ENCODE measurements at places on chromosomes 3 and 15.

DNA sequence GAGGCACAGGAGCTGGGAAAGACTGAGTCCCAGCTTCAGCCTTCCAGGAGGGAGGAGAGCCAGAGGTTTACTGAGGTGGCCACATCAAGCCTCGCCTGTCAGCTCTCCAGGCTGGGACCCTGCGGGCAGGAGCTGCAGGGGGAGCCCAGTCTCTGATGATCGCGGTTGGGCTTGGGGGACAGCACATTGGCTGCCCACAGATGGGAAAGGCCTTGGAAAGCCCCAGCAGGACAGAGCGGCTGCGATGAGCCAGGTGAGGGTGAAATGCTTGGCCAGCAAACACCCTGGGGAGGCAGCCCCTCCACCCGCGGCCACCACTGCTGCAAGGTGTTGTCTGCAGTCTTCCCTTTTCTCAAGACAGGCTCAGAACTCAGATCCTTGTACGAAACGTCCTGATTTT is 31.2 kb downstream of the SEC61A1 start:
- DNase-seq: no peak

DNA sequence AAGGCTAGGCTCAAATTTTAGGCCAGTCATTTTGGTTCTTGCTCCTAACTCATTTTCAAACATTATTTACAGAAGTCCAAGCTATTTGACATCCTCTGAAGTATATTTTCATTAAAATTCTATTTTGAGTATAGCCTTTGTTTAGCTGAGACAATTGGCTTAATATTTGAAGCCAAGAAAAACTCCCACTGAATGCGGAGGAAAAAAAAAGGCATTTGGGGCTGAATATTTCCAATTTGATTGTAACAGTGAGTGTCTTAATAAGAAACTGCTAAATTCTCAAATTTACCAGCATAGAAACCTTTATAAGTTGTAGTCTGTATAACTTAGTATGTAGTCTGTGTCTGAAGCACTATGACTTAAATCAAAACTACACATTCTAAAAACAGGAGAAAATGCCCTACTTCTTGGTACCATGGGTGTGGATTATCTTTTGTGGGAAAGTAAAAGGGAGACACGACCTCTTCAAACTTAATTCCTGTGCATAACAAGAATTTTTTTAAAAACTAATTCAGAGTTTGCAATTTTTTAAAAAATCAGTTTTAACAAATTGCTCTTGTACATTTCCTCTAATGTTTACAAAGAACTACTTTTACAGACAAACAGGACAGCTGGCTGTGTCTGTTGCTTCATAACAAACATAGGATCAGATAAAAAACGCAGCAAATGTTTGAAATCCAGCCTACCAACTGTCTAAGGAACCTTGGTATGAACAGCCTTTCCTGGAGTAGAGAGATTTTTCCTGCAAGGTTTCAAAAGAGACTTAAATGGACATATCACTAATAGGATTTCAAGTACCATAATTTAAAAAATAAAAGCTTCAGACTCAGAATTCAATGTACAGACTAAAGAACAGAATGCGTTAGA is 52.7 kb upstream of the LMOD3 start:
- DNase-seq: no peak

- no peak for DNase-seq
Measured at GRCh38 chr3:37700466-37701248, 161.0 kb upstream of the CTDSPL start.

DNA sequence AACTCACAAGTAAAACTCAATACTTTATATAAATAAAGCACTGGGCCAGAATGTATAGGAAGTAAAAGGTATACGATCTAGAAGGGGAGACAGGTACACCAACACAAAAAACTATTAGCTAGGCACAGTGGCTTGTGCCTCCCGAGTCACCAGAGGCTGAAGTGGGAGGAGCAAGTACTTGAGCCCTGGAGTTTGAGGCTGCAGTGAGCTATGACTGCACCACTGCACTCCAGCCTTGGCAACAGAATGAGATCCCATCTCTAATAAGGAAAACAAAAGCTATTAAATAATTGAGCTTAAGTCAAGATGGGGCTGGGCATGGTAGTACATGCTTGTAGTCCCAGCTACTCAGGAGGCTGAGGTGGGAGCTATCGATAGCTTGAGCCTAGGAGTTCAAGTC is 17.0 kb downstream of the PIK3CB start:
- DNase-seq: no peak

GRCh38 chr15:52124270-52124880 is 11.8 kb upstream of the BCL2L10 start:
- no peak for DNase-seq

DNA sequence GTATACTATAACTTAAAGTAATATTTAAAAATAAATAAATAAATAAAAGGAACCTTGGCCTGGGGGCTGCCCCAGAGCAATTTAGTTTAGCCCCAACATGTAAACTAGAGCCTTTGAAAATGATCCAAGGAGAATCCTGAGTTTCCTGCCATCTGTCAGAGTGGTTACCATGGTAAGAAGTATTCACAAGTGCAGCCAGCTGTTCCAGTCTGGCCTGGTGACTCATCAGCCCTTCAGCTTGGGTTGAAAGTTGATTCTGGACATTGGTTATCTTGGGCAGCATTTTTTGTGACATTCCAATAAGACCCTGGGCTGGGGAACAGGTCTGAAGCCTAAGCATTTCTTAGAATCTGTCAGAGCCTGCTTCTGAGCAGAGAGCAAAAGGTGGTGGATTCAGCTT is 72.7 kb upstream of the LRTM1 start:
- no peak for DNase-seq

DNA sequence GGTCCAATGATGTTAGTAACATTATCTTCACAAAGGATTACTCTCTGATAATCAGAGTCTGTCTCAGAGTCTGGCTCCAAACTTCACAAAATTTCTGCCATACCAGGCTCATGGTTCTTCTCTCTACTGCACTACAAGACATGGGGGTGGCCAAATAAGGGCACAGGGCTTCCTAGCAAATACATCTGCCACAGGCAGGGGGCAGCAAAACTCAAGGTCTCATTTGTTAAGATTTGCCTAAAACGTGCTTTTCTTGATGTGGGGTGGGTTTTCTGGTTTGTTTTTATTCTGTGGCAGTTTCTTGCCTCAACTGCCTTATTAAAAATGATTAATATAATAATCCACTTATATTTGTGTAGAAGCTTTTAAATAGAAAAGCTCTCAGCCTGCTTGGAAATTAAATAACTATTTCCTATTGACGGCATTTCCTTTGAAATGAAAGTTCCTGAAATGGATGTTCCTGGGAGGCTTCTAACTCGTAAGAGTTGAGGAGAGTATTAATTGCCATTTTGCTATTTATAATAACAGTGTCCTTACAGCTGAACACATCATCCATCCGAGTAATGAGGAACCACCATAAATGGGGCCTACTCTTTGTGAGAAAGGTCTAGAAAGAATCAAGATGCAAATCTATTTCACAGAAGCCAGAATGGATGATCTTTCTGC is 53.8 kb downstream of the SST start:
- DNase-seq: no peak

DNA sequence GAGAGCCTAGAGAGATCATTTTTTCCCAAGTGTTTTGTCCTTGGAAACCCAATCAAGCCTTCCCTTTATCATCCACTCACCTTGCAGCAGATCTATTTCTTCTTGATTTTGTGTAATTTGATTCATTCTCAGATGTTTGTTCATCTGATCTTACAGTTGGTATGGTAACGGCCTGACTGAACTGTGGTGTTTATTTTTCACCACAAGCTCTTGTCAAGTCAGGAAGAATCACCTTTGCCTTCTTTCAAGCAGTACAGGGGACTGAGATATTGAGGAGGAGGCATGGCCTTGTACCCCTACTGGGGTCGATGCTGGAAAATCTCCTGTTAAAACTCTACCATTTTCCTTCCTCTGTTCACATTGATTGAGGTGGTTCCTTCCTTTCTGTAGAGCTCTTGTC is 361.4 kb upstream of the CFAP20DC start:
- no peak for DNase-seq

DNA sequence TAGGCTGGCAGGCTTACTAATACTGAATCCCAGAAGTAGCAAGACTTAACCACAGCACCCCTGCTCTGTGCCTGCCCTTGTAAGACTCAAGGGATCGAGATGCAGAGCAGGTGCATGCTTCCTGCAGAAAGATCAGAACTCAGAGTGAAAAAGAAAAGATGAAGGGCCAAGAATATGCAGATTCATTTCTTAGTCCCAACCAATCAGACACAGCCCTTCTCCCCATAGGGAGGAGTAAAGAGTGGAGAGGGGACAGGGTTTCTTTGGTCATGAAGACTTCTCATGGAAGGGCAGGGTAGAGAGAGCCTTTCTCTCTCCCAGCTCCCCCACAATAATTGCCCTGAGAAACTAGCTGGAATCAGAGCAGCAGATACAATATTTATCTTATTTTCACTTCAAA is 105.6 kb upstream of the MB21D2 start:
- DNase-seq: no peak

- no peak for DNase-seq
Measured at GRCh38 chr15:49270541-49271421, 100.7 kb downstream of the GALK2 start.

GRCh38 chr3:143135150-143135549 is 15.6 kb downstream of the CHST2 start:
- no peak for DNase-seq

GRCh38 chr3:38725726-38726419 is 76.4 kb upstream of the SCN5A start:
- no peak for DNase-seq

- DNase-seq: peak; percentile 14
Measured at GRCh38 chr15:61227950-61228936, 859 bp downstream of the RORA start.

DNA sequence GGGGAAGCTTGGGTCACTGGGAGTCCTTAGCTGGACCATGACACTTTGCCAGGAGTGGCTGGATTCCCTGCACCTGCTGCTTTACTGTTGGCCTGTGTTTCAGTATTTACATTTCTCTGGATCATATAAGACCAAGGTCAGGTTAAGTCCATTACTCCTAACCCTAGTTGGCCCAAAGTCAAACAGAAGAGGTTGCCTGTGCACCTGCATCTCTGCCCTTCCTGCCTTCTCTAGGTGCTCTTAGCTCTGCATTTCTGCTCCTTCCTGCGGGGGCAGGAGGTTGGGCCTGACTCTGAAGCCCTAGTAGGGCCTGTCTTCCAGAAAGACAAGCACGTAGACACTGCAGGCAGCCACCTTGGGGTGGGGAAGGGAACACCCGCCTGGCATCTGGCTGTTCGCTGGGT is 124.3 kb downstream of the RPLP1 start:
- no peak for DNase-seq

- no peak for DNase-seq
Measured at GRCh38 chr15:51621155-51621765, 1.3 kb downstream of the DMXL2 start.

GRCh38 chr3:41037651-41038334 is 161.5 kb upstream of the CTNNB1 start:
- no peak for DNase-seq

- DNase-seq: no peak
Measured at GRCh38 chr3:168884353-168884903, 779.1 kb downstream of the MECOM start.

DNA sequence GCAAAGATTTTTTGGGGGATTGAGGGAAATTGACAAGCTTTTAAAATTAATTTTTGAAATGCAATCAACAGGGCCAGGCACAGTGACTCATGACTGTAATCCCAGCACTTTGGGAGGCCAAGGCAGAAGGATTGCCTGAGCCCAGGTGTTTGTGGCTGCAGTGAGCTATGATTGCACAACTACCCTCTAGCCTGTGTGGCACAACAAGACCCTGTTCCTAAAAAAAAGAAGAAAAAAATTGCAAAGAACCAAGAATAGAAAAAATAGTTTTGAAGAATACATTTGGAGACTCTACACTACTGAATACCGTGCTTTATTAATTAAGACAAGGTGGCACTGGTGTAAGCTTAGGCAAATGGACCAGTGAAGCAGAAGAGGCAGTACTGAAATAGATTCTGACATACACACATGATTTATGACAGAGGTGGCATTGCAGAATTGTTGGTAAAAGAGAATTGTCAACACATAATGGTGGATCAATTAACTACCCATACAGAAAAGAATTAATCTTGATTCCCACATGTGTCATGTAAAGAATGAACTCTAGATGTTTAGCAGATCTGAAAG is 443.3 kb upstream of the ATP11B start:
- DNase-seq: no peak

- no peak for DNase-seq
Measured at GRCh38 chr3:105791919-105792786, 76.7 kb downstream of the CBLB start.

- no peak for DNase-seq
Measured at GRCh38 chr15:26028086-26028740, 165.1 kb upstream of the ATP10A start.

- DNase-seq: no peak
Measured at GRCh38 chr3:57709559-57709958, 16.7 kb upstream of the DENND6A start.

- no peak for DNase-seq
Measured at GRCh38 chr3:167750272-167750971, 14.9 kb downstream of the SERPINI1 start.

DNA sequence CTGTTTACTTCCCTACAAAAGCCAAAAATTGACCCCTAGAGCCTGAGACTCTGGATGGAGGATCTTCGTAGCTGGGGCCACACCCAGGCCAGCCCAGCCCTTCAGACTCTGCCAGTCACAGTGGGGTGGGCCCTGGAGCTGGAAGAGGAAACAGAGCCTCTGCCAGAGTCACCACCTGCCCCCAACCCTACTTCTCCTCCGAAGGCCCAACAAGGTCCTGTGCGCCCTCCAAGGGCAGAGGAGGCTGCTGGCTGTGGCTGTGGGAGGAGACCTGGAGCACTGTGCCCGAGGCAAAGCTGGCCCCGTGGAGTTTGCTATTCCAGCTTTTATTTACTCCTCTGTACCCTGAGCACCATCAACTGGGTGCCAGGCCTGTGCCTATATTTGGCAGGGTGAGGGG is 19.0 kb downstream of the CISH start:
- no peak for DNase-seq

DNA sequence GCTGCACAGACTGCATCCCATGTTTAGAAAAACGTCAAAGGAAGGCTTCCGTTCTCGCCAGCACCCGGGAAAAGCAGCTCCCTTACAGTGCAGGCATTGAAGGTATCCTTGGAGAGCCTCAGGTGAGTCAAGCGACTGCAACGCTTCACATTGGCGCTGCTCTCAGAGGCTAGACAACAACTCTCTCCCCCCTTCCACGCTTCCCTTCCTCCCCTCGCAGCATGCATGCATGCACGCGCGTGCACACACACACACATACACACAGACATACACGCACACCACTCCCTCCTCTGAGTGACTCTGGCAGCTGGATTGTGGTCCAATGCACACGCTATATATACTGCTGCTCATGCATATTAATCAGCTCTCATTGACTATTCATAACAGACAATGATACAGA is 191.1 kb downstream of the PDZRN3 start:
- no peak for DNase-seq

DNA sequence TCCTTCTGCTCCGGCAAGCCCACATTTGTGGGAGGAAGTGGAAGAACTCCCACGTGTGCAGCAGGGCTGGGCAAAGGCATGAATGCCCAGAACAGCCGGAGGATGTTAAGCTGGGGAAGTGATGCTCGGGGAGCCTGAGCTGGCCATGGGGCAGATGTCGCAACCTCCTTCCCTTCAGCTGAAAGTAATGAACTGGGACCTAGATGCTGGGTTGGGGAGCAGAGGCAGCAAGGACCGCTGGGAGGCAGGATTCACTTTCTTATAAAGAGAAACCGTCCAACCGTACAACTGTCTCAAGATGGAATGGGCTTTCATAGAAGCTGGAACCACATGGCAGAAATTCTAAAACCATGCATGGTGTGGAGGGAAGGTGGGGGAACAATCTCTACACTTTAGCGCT is 290.9 kb downstream of the OCA2 start:
- DNase-seq: no peak

GRCh38 chr15:62109982-62110851 is 43.4 kb downstream of the C2CD4A start:
- no peak for DNase-seq

All from hypothalamus (tissue), 51 donors.